ENCODE measurements at places on chromosomes 7 and 10.

GRCh38 chr7:40799-41750, 151.3 kb upstream of the FAM20C start:
- DNase-seq: no peak

DNA sequence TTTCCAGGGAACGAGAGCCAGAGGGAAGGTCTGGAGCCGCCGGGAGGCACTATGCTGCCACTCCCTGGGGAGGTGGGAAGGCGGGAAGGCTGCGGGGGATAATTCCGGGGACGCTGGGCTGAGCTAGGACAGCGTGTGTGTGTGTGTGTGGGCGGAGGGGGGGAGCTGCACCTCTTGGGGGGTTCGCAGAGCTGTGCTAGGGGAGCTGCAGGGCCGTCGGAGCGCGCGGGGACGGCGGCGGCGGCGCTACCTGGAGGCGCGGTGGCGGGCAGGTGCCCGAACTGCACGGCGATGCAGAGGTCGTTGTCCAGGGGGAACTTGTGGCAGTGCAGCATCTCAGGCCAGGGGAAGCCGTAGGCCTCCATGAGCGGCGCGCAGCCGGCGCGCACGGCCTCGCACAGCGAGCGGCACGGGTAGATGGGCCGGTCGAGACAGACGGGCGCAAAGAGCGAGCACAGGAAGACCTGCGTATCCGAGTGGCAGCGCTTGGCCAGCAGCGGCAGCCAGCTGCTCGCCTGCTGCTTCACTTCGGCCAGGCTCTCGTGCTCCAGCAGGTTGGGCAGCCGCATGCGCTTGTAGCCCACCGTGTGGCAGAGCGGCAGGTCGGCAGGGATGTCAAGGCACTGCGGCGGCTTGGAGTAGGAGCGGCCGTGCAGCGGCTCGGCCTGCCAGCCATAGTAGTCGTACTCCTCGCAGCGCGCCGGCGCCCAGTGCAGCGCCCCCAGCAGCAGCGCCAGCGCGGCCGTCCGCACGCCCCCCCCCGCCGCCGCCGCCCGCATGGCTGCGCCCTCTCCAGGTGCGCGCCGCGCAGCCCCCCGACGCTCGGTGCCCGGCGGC, 526 bp downstream of the SFRP5 start:
- no peak for DNase-seq

DNA sequence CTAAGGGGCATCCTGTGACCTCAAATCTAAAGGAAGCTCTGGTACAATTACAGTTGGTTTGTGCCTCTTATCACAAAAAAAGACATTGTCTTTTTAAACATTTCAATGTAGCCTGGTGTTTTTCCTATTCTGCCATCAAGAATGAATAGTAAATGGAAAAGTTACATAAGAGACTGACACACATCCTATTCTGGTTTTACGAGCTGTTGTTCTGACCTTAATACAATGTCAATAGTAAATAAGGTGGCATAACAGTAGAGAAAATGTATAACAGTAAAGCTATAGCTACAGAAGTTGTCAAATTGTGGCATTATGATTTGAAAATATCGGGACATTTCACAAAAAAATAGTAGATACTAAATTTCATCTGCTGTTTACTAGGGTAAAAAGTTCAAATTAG, 88.4 kb downstream of the NT5C2 start:
- no peak for DNase-seq

GRCh38 chr7:139771001-139771956, 6.5 kb downstream of the HIPK2 start:
- peak; percentile 48 for DNase-seq

- no peak for DNase-seq
Observed at GRCh38 chr10:123883673-123884320, 7.8 kb downstream of the CPXM2 start.

DNA sequence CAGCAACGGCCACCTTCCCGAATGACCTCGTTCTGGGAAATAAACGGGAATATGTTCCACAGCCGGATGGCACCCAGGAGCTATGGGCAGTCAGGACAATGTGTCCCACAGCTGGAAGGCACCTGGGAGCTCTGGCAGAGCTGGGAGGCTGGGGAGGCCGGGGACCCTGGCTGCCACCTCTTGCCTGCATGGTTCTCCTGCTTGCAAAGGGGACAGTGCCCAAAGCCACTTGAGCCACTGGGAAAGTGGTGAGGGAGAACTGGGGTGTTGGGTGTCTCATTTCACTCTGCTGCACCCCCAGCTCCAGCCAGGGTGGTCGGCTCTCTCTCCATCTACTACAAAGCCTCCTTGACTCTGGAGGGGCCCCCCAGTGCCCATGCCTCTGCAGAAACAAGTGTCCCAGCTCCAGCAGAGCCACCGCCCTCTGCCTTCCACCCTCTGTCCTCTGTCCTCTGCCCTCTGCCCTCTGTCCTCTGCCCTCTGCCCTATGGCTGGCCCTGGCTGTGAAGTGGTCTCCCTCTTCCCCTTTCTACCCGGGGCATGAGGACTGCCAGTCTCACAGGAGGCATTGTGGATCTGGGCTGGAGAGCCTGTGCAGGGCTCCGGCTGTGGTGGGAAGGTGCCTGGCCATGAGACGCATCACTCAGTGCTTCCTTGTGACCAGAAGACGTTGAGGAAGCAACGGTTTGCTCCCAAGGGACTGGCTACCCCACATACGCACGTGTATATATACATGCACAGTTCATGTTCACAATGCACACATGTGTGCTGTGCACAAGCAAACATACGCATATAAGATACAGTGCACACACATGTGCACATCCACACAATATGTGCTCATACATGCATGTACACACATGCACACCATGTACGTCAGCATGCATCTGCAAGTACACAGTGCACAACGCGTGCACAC, 21.5 kb upstream of the INPP5A start:
- DNase-seq: no peak

- no peak for DNase-seq
Observed at GRCh38 chr7:99385564-99385963, 11.0 kb downstream of the ARPC1B start.

DNA sequence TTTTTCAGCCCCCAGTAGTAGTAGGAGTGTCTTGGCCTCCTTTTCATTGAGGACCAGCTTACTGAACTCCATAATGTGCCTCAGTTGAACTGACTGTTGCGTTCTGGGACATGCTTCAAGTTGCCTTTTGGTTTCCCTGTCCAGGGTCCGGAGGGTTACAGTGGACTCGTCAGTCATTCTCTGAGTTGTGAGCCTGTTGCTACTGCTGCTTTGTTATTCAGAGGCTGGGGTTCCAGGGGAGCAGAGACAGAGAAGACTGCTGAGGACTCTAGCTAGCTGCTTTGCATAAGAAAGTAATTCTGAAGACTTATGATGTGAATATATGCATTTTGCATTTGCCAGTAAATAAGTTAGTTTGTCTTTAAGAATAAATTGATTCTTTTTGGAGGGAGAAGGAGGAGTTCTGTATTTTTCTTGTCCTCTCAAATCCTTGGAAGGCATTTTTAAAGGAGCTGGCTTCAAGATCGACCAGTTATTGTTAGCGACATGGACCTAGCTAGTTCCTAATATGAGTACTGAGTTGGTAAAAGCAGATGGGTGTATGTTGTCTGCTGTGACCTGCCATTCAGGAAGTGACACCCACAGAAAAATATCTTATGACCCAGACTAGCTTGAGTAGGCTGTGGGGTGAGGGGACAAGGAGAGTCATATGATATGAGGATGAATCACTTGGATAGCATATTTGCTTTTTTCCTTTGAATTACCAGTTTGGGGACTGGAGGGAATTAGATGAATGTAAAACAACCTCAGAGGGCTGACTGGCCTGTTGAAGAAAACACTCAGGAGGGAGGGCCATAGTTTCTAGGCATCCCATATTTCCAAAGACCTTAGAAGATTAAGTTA, 8.3 kb downstream of the PI4K2A start:
- DNase-seq: peak; percentile 46

DNA sequence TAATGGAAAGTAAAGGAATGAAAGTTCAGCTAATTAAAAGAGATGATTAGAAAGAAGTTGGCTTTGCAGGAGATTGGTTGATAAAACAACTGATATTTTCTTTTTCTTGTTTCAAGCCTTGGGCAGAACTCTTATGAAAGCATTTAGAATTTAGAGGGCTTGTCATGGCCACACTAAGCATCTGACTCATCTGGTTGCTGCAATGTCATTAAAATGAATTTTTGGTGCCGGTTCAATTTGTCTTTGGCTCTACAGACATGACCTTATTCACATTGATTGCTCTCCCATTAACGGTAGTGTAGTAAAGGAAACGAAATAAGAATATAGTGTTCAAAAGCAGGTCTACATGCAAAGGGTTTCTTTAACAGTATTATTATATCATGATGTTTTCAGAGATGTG, 1012.4 kb upstream of the C7orf33 start:
- DNase-seq: no peak

- no peak for DNase-seq
Observed at GRCh38 chr7:22832401-22832800, 9.8 kb upstream of the TOMM7 start.

GRCh38 chr10:75016325-75016724, 95.1 kb upstream of the SAMD8 start:
- DNase-seq: no peak

DNA sequence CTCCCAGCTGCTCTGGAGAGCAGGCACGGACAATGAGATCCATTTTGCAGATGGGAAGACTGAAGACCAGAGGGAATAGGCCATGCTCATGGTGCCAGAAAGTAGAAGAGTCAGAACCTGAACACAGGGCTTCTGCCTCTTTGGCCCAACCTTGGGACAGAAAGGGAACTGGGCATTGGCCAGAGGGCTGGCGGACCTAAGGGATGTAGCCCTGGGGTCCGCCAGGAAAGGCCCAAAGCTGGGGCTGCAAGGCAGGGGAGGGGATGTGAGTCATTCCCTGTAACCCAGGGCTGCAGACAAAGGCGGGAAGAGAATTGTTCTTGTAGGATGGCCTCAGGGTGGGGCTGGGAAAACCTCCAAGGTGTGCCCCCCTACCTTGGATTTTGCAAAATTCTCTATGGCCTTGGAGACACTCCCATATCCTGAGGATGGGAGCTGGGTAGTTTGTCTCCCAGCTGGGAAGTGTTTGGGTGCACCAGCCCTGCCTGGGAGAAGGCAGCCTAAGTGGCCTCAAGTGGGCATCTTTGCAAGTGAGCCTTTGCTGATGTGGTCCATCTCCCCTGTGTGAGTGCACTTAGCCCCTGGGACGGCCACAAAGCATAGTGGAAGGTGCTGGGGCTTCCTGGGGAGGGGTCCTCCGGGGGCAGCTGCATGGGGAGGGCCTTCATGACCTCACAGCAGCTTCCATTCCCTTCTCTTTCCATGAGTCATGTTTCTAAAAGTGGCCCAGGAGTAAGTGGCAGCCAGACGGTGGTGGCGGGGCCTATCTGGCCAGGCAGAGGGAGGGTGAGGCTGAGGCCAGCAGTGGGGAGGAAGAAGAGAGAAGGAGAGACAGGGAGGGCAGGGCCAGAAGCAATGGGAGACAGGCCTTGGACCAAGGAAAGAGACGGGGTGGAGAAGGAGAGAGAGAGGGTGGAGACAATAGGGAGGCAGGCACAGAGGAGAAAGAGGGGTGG, 9.2 kb downstream of the AQP1 start:
- DNase-seq: no peak

- no peak for DNase-seq
Observed at GRCh38 chr10:45064998-45065397, 64.3 kb downstream of the ZNF22 start.

- DNase-seq: no peak
Observed at GRCh38 chr7:93515144-93515543, 59.4 kb downstream of the CALCR start.

GRCh38 chr7:4775848-4776623, 613 bp downstream of the AP5Z1 start:
- DNase-seq: no peak

- no peak for DNase-seq
Observed at GRCh38 chr10:11454160-11454559, 157.3 kb downstream of the USP6NL start.

DNA sequence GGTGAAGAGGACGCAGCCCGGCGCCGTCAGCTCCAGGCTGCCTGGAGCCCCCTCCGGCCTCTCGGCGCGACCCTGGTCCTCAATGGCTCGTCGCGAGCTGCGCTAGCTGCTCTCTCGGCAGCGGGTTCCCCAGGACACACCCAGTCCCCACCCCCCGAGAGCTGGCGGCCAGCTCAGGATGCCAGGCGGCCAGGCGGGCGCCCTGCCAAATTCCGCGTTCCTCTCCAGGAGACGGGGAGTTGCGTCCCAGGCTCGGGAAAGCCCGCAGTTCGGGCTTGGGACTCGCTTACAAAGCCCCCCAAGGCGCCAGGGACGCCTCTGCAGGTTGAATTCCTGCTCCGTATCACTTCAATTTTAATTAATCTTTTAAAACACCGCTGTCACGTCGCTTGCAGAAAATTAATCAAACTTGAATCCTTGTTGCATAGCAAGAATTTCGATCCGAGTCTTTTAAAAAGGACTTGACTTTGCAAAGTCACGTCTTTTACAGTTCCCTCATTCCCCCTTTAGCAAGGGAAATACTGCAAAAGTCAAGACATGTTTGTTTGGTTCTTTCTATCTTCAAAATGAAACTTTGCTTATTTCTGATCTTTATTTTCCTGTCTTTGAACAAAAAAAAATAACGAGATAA, 28.2 kb downstream of the SKIDA1 start:
- DNase-seq: no peak

GRCh38 chr10:20040012-20040411, 223.8 kb downstream of the PLXDC2 start:
- DNase-seq: no peak

DNA sequence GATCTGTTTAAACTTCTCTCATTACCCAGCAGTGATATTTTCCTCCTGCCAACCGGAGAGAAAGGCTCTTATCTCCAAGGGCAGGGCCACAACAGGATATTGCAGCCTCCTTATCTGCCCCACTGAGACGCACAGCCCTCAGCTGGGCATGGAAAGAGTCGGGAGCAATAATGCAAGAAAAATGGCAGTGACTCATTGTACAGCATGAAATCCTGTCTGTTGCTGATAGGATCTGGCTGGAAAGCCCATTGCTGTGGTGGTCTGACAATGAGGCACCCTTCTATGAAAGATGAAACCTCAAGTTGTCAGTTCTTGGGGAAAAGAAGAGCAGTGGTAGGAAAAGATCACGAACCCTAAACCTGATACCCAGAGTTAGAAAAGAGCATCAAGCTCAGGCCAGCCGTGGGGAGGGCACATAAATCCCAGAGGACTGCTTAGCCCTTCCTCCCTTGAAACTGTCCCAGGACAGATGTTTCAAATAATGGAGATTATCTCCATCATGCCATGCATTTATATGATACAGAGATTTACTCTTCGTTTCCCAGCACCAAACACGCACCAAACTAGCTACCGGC, 47.0 kb upstream of the FIGNL1 start:
- DNase-seq: no peak

- no peak for DNase-seq
Observed at GRCh38 chr7:49112222-49112621, 187.9 kb downstream of the CDC14C start.

DNA sequence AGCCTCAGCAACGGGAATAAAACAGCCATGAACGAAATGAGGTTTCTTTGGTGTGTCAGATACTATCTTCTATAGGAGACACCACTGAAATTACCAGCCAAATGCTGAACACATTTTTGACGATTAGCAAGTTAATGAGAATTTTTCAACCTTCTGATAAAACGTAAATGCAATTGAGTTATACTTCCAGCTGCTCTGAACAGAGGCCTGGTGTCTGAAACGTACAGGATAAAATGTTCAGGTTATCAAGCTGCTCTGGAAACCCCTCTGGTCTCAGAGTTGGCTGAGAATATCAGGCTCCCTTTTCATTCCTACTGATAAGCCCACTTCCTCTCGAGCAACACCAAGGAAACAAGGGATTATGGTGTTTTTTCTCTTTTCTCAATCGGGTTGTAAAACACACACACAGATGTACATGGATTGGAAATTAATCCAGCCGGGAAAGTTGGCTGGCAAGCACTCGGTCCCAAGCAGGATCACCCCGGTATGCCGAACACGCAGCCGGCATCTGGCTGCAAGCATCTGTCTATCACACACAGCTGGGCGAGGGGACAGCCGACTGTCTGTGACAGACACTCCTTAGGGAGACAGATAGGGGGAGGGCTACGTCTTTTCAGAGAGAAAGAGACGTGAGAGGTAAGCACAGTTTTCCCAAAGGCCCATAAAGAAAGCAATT, 171.8 kb downstream of the PRKAG2 start:
- no peak for DNase-seq

All from brain pericyte (primary cell).